Activated naive CD4-positive, alpha-beta T cell treated with anti-CD3 and anti-CD28 coated beads for 36 hours (primary cell): ENCODE measurements at places on chromosomes 3 and 15. TPM values are rescaled to one million over a fixed set of nuclear protein-coding genes. Genes with fewer than 3 reads are reported as not detected.

Gene P2RY1
- 0.67 TPM for total RNA-seq

Gene PRSS50
- total RNA-seq = not detected

Gene SPTBN5
- total RNA-seq = 0.32 TPM

Gene ZNF770
- 39.4 TPM for total RNA-seq

Gene CCDC191
- 1.8 TPM for total RNA-seq

Gene SNAP23
- 33.1 TPM for total RNA-seq

Gene PLA1A
- total RNA-seq = 0.19 TPM

Gene CIAO2A
- total RNA-seq = 105 TPM

Gene KLHL40
- total RNA-seq = not detected

Gene NEO1
- 4.4 TPM for total RNA-seq

Gene RPP14
- 12.1 TPM for total RNA-seq

Gene MTMR10
- 9.7 TPM for total RNA-seq

Gene MKRN3
- 3.2 TPM for total RNA-seq

Gene CPNE9
- not detected for total RNA-seq

Gene CD86
- total RNA-seq = not detected

Gene RLBP1
- total RNA-seq = not detected

Gene THAP10
- total RNA-seq = not detected

Gene NDN
- total RNA-seq = 1.6 TPM

Gene GAP43
- total RNA-seq = not detected

Gene ROPN1
- not detected for total RNA-seq

Gene SOX14
- total RNA-seq = not detected

Gene GOLGA6B
- total RNA-seq = not detected

Gene CPA3
- not detected for total RNA-seq

Gene AMIGO3
- total RNA-seq = not detected

Gene HTR3E
- not detected for total RNA-seq

Gene TEX55
- total RNA-seq = not detected

Gene KIF15
- 42.1 TPM for total RNA-seq

Gene NPAP1
- total RNA-seq = not detected

Gene VPS13C
- total RNA-seq = 37.4 TPM

Gene CASR
- not detected for total RNA-seq

Gene MYO5C
- total RNA-seq = 0.25 TPM

Gene MITF
- total RNA-seq = not detected

Gene SYNPR
- total RNA-seq = not detected

Gene SLC38A3
- not detected for total RNA-seq

Gene MAP1A
- 1.4 TPM for total RNA-seq

Gene GCNT3
- total RNA-seq = not detected

Gene LINGO1
- total RNA-seq = not detected

Gene PAQR5
- 0.19 TPM for total RNA-seq

Gene SLC2A2
- not detected for total RNA-seq

Gene CTSH
- total RNA-seq = 5.1 TPM

Gene ZNF80
- 0.67 TPM for total RNA-seq

Gene B3GALNT1
- total RNA-seq = 1.1 TPM

Gene GOLGA6L9
- total RNA-seq = 1.8 TPM
